ENCODE measurements at places on chromosomes 16 and 17. TPM values are rescaled to one million over a fixed set of nuclear protein-coding genes. Genes with fewer than 3 reads are reported as not detected.

GRCh38 chr17:59154292-59154720 is 680 bp downstream of the SKA2 start:
- ATAC-seq, result no peak

DNA sequence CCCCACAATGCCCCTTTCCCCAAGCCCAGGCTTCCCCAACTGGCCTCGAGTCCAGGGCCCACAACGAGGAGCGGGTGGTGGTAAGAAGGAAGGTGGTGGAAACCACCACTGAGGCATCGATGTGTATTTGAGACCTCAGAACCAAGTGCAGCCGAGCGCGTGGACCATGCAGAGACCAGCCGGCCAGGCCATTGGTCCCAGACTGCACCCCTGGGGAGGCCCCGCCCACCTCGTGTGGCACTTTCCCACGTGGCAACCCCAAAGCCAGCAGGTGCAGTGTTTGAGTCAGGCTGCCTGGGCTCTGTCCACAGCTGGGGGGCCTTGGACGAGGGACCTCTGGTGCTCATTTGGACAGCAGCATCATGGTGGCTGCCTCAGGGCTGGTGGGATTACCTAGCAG is 28.1 kb upstream of the BAHCC1 start:
- ATAC-seq, result no peak

- peak; percentile 75 for ATAC-seq
Measured at GRCh38 chr17:65278050-65278819, 141.1 kb downstream of the RGS9 start.

GRCh38 chr17:49471769-49472168 is 23.3 kb upstream of the NGFR start:
- ATAC-seq, result no peak

DNA sequence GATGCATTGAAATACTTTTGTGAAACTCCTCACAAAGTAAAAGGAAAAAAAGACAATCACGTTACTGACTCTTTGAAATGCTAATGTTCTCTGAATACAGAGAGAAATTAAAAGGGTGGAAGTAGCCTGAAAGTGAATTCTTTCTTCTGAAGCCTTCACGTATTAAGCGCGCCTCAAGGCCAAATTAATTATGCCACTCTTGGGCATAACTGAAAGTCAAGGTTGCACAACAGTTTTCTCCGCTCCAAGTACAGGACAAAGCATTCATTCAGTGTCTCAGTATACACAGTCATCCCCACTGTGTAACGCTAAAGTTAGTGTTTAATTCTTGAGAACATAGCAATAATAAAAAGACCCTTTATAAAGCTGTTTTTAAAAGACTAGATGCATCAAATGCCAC is 21.5 kb downstream of the PARN start:
- no peak for ATAC-seq

TEKT1 gene
- total RNA-seq, result not detected

DNA sequence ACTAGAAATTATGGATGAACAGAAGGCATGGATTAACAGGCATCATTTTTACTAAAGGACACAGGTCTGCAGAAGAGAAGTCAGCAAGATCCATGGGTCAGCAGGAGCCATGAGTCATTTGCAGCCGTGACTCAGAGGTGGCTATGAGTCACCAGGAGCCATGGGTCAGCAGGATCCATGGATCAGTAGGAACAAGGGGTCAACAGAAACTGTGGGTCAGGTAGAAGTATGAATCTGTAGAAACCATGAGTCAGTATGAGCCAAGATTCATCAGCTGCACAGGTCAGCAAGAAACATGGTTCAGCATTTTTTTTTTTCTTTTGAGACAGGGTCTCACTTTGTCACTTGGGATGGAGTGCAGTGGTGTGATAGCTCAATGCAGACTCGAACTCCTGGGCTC is 58.2 kb upstream of the HS3ST4 start:
- no peak for ATAC-seq

ZNF263 gene
- total RNA-seq, result 48.6 TPM

DNA sequence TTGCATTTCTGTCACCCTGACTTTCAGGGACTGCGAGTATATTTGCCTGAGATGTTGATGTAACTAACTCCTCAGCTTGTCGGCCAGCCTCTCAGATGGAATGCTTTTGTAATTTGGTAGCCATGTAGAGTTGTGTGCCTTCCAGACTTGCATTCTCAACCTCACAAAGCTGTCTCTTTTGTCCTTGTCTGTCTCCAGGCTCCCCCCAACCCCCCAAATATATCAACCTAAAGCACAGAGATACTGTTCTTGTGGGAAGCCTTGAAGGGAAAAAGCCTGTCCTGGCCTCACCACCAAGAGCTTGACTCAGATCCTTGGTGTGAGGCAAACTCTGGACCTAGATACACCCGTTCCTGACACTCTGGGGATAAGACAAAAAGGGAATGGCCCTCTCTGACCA is 18.4 kb downstream of the SAP30BP start:
- no peak for ATAC-seq

- ATAC-seq, result no peak
Measured at GRCh38 chr16:79177018-79177417, 423.5 kb downstream of the MAF start.

DNA sequence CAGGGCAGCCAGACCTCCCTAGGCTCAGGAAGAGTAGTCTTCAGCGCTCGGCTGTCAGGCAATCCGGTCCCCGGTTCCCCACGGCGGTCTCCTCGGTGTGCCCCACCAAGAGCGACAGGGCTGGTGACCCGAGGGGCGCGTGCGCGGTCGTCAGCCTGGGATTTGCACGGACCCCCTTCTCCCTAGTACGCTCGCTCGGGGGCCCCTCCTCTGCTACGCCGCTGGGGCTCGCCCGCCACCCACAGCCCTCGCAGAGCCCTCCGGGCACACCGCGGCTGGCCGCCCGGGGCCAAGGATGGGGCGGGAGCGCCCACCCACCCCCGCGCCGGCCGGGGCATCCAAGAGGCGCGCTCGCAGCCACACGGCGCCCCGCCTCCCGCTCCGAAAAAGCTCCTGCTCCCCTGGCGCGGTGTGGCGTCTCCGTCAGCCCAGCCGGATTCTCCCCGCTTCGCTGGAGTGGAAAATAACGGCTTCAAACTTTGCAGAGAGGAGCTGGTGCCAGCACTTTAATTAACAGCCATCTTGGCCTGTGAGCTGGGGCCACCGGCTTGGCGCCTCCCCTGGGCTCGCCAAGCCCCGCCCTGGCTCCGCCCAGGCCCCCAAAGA is 2.1 kb upstream of the C1QL1 start:
- ATAC-seq, result peak; percentile 42

- no peak for ATAC-seq
Measured at GRCh38 chr17:77426676-77427386, 286.1 kb downstream of the SEC14L1 start.

RAB26 gene
- total RNA-seq, result not detected
